Dermis blood vessel endothelial cell (primary cell): ENCODE measurements at places on chromosomes 11 and 22. TPM values are rescaled to one million over a fixed set of nuclear protein-coding genes. Genes with fewer than 3 reads are reported as not detected.

ASCL2 gene
- not detected in 2 replicates for total RNA-seq

TENM4 gene
- total RNA-seq = 0.37 and 2.9 TPM in 2 replicates

DGAT2 gene
- 0.68 and 2.1 TPM in 2 replicates for total RNA-seq

NKAPD1 gene
- 17.9 and 22.0 TPM in 2 replicates for total RNA-seq

KCTD17 gene
- 53.4 and 58.2 TPM in 2 replicates for total RNA-seq

MS4A15 gene
- not detected in 2 replicates for total RNA-seq

ACR gene
- total RNA-seq = 0.34 and 0.79 TPM in 2 replicates

MPZL2 gene
- 73.5 and 98.5 TPM in 2 replicates for total RNA-seq
